ENCODE measurements at places on chromosomes 12 and 14. TPM values are rescaled to one million over a fixed set of nuclear protein-coding genes. Genes with fewer than 3 reads are reported as not detected.

- no peak for DNase-seq
Measured at GRCh38 chr12:28318273-28318672, 128.0 kb downstream of the CCDC91 start.

- no peak for DNase-seq
Measured at GRCh38 chr12:75236206-75236605, 26.6 kb upstream of the KCNC2 start.

GRCh38 chr14:91418387-91419043 lies 895 bp upstream of the CCDC88C start:
- peak; percentile 91 for DNase-seq

DNA sequence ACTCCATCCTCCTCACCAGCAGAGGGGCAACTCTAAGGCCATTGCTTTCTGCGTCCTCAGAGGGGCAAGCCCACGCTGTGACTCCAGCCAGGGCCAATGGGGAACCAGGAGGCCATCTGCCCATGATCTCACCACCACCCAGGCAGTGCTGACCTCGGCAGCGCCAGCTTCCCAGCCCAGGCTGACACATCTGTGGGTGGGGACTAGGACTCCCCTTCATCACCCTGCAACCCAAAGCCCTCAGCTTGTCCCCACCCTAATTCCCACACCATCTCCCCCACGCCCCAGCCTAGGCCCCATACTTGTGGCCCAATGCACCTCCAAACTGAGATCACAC lies 58.6 kb downstream of the VWF start:
- no peak for DNase-seq

GRCh38 chr12:57838594-57839302 lies 7.8 kb downstream of the CTDSP2 start:
- no peak for DNase-seq

GRCh38 chr14:75098682-75099081 lies 28.2 kb downstream of the NEK9 start:
- no peak for DNase-seq

GRCh38 chr14:78243187-78243586 lies 73.0 kb downstream of the NRXN3 start:
- DNase-seq: no peak

DNA sequence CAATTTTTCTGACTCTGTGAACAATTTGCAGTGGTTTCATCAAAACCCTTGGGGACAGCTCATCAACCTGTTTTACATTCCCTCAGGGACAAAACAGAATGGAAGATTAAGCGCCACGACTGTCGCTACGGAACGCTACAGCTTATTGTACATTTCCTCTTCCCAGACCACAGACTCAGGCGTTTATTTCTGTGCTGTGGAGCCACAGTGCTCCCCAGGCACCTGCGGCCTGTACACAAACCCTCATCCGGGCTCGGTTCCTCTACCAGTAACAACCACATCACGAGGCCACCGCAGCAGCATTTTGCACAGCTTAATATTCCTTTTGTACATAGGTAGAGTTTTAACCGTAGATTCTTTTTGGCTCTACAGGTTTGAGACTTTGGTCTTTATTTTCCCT lies 397.4 kb upstream of the OR4E1 start:
- DNase-seq: no peak

DNA sequence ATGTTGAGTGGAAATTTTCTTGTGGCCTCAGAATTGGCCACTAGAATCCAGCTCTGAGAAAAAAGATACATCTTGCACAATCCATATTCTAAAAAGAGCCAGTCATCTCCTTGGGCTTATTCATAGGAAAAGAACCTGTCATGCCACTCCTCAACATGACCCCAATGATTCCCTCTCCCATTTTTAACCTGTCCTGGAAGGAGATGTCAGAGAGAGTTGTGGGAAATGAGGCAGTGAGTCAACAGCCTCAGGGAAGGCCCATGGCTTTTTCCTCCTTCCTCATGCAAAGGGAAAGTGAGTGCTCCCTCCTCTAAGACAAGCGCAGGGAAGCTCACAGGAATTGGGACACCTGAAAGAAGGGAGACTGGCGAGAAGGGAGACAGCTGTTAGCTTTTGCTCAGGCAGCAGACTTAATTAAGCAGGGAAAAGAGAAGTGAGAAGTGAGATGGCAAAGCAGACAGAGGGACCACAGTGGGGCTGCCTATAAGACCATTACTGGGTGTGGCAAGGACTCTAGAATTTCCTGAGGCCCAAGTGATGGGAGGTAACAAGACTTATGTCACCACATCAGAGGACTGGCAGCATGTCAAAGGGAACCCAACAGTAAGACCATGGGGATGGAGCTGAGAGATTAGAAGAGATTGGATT lies 10.2 kb upstream of the DHRS7 start:
- DNase-seq: no peak

- no peak for DNase-seq
Measured at GRCh38 chr12:54011665-54012532, 3.1 kb downstream of the HOXC8 start.

DNA sequence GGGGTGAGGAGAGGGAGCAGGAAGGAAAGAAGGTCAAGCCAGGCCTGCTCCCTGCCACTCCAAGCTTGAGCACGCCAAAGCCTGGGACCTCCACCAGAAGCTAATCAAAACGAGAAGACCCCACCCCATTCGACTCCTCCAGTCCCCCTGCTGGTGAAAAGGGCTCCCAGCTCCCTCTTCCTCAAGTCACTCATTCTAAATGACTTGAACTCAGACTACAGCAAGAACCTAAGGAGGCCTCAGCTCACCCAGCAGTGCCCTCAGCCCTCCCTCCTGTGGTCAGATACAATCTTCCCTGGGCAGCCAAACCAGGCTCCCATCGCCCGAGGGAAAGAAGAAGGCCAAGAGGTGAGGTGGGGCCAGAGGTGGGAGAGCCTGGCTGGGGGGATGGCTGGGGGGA lies 17.4 kb downstream of the HDAC7 start:
- no peak for DNase-seq

GRCh38 chr14:72559202-72559601 lies 334.7 kb downstream of the DPF3 start:
- no peak for DNase-seq

DNA sequence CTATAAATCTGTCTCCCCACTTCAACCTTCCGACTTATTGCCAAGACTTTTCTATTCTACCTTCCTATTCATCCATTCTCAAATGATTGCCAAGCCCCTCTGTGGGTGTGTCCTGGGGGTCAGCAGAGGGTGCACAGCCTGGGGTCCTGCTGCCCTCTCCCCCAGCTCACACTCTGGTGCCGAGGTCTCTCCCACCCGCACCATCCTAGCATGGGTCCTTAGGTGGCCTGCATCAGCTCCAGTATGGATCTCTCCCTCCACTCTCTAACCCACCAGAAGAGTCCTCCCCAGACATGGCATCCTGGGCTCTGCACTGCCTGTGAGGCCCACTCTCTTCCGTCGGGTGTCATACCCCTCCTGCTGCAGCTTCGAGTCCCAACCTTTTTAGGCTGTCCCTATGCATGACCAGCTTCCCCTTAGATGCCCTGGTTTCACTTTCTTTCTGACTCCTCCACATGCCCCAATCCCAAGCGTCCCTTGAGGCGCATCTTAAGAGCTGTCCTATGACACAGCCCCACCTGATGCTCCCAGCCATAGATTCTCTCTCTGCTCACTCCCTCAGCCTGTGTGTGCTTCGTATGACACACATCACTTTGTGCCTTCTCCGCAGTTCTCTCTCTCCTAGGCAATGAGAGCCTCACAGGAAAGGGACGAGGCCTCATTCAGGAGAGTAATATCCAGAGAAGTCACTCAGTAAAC lies 43.9 kb downstream of the GIT2 start:
- no peak for DNase-seq

DNA sequence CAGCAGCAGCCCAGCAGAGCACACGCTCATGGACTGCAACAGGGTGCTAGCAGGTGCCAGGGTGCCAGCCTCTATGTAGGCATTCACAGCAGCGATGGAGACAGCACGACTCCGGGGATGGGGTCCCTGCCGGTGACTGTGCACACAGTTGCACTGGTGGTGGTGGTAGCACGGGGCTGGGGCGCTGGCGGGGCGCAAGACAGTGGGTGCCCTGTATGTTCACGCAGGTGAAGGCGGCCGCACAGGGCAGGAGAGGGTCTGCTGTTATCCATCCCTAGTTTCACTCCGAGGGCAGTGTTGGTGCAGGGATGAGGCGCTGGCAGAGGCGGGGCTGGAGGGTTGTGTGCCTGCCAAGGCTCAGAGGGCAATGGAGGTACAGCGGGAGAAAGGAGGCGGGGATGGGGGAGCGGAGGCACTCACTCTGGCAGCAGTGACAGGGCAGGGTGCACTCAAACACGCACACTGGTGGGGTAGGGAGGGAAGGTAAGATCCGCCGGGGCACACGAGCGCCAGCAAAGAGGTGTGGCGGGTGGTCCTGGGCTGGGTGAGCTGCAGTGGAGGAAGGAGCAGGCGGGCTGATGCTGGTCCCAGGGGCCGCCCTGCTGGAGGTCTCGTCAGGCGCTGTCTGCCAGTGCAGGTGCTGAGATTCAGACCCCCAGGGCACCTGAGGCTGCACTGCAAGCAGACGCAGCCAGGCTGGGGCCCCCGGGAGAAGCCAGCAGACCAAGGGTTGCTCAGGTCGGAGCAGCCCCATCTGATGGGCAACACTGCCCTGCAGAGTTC lies 76.7 kb downstream of the GALC start:
- no peak for DNase-seq

DNA sequence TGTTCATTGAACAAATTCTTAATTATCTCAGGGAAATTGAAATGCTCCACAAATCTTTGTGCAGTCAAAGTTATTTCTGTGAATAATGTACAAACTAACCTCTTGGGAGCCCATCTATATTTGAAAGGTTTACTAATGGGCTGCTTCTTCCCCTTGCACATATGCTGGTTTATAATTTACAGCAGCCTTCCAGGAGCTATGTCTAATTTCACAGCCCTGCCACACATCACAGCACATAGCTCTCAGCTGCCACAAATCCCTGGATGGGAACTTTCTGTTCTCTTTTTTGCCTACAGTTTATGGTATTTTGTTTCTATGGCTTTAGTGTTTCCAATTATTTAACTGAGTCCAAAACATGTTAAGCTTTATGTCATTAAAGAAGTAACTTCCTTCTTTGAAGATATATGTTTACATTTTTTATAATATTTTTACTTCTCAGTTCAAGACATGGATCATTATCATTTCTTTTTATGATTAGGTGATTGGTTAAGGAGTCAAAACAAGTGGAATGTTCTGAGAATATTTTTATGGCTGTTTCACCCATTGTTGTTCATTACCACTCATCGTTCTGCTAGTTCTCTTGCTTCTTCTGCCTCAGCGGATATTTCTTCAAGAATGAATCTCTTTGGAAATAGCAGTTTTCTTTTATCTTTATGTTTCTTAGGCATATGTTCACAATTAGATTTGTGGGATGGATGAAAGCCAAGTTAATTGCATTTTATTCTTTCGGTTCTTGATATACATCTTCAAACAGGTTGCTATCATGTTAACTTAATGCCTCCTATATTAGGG lies 475.6 kb upstream of the MIS18BP1 start:
- no peak for DNase-seq

DNA sequence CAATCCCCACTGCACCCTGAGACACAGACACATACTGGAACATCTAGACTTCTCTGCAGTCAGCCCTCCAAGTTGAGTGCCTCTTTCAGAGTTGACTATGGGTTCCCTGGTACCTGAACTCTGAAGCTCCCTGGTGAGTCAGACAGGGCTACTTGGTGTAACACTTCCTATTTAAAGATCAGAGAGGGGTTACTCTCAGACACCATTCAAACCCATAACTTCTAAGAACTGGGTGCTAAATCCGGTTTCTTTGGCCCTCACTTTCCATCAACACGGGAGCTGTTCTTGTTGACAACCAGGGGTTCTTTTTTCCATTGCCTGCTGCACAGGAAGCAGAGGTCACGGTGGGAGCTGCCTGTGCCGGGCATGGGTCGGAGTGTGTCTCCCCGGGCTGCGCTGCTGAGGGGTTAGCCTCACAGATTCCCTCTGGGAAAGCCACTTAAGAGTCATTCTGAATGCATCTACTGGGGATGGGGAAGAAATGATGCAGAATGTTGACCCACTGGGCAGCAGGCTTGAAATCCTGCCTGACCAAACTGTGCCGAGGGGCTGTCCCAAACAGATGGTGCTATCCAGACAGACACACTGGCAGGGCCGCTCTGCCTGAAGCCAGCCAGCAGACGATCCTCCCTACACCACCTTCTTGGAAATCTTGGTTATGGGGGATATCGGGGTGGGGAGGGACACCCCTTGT lies 74.1 kb downstream of the PITPNM2 start:
- DNase-seq: no peak

The DPF3 gene
- 0.64 TPM for total RNA-seq

The PTGER2 gene
- total RNA-seq: 10.9 TPM

The BDKRB1 gene
- total RNA-seq: 0.71 TPM

The PROX2 gene
- total RNA-seq: not detected

The OLR1 gene
- 6.2 TPM for total RNA-seq

The CDK17 gene
- 46.2 TPM for total RNA-seq
